ENCODE measurements at places on chromosomes 13 and 19.

- no peak for DNase-seq
These were observed 49.4 kb upstream of the DOCK9 start for GRCh38 chr13:99027260-99027659.

DNA sequence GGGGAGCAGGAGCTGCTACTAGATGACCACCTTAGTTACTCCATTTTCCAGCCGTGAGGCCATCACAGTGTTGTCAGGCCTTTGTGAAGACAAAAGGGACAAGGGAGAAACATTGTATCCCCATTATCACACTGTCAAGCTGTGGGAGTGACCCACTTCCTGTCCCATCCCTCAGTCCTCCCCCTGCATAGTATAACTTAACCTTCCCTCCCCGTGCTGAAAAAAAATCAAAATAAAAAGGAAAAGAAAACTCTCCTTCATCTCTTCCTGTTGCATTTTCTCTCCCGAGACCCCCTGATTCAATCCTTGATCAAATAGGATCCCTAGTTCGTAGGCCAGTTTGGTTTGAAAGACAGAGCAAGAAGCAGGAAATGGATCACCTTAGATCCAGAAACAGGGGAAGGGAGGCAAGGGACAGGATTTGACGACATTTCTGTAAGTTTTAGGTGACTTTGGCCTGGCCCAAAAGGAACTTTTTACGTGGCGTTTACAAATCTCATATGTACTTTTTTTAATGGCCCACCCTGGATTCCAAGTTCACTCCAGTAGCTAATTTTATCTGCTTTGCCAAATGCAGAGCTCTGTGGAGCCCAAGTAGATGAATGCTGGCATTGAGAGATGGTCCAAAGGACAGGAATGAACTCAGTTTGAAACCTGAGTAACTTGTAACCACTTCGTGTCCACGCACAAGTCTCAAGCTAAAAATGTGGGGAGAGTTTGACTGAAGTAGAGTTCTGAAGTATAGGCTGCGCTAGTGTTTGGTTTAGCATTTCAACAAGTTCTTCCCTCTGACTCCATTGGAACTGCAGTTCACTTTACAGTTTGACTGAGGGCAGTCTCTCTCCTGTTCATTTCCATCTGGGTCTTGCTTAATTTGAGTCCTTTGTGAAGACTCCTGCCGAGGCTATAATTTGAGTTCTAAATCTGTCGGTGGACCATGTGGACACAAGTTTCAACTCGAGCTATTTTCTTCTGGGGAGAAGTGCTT is 16.6 kb upstream of the GATAD2A start:
- no peak for DNase-seq

DNA sequence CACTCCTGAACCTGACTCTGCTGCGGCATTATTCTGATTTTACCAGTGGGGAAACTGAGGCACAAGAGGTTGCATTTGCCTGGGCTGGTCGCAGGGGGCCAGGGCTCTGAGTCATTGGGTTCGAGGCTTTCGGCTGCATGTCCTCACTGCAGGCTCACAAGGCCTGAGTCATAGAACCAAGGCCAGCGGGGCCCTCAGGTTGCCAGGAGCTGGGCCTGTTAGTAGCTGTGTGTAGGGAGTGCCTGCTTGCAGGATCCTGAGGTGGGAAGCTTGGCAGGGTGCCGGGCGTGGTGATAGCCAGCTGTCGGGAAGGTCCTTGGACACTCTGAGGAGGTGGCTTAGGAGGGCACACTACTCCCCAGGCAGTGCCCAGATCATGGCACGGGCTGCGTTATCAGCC is 21.6 kb upstream of the F2RL3 start:
- no peak for DNase-seq

DNA sequence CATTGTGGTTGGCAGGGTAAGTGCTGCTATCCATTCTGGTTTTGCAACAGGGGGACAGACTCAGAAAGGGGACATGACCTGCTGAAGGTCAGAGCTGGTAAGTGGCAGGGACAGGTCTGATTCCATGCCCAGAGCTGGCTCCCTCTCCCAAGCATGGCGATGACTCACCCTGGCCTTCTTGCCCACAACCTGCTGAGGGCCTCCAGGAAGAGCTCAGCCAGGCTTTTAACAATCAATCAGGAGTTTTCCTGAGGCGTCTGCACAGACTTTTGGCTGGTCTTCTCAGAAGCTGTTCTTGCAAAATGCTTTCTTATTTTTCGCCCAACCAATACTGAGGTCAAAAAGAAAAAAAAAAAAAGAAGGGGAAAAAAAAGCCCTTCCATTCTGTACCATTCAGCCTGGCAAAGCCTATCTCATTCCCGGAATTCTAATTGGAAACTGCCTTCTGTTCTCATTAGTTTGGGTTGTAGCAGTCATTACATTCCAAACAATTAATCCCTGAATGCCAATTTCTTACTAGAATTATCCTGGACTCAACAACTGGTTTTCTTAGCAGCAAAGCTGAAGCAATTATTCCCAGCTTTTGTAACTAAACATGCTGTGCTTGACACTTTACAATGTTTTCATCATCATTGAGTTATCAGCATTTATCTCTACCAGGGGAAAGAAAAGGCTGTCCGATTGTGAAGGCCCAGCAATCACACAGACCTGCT is 17.7 kb downstream of the SIAH3 start:
- no peak for DNase-seq

DNA sequence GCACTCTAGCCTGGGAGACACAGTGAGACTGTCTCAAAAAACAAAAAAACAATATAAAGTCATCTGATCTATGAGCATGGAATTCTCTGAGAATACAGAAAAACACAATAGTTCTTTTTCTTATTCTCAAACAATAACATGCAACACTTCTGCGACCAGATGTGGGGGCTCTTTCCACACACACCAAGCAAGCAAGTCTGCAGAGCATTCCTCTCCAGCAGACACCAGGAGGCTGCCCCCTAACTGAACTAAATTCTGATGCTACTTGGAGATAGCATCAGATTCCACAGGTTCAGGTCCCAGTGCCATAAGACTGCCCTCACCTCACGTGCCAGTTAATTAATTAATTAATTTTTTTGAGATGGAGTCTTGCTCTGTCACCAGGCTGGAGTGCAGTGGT is 27.7 kb downstream of the ZNF101 start:
- no peak for DNase-seq

DNA sequence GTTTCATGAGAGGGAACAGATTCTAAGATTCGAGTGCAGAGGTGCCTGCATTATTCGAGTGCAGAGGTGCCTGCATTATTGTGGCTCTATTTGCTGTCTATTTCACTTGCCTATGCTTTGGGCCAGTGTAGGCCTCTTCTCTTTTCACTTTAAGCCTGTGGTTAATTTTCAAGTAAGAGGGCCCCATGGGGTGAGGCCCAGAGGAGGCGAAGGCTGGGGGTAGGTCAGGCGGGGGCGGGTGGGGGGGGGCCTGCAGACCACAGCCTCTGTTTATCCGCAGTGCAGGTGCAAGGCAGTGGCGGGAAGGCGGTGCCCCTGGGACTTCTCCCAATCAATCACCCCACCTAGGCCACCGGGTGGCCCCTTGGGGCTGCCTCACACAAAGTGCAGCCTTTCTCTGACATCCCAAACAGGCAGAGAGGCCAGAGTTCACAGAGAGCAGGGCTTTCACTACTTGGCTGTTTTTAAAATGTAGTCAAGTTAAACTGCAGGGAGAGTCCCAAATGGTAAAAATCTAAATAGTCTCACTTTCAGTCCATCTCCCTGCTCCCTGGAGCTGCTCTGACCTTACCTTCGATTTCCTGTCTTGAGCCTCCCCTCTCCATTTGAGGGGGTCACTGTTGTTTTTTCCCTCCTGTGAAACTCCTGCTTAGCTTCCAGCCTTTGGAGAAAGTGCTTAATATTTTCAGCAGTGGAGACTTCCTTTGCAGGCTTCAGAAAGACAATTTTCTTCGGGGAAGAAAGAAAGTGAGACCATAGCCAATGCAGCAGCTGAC is 249.0 kb downstream of the DLEU7 start:
- DNase-seq: peak; percentile 36

- DNase-seq: no peak
These were observed 98.0 kb downstream of the GADD45B start for GRCh38 chr19:2573916-2574315.

- no peak for DNase-seq
These were observed 1120.0 kb upstream of the ATXN8OS start for GRCh38 chr13:68987585-68987984.

GRCh38 chr19:41371541-41371940 is 4.8 kb upstream of the TMEM91 start:
- no peak for DNase-seq

DNA sequence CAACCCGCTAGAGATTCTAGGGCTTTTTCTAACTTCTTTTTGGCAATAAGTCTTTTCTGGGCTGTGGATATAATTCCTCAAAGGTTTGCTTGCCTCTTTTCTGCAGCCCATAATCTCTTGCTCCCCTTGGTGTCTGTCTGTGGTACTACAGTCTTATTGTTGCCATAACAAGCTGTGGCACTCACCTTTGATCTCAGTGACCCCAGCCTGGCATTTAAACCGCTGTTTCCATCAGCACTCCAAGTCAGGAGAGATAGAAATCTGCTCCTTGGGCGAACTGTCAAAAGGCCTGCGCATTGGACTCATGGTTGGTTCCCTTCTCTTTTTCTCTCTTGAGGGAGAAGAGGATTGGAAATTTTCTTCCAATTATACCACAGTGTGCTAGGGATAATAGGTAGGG is 14.5 kb upstream of the MPHOSPH8 start:
- DNase-seq: no peak

- DNase-seq: no peak
These were observed 65.6 kb downstream of the RAB20 start for GRCh38 chr13:110495881-110496280.

GRCh38 chr13:97856304-97856675 is 97.2 kb upstream of the IPO5 start:
- DNase-seq: no peak

DNA sequence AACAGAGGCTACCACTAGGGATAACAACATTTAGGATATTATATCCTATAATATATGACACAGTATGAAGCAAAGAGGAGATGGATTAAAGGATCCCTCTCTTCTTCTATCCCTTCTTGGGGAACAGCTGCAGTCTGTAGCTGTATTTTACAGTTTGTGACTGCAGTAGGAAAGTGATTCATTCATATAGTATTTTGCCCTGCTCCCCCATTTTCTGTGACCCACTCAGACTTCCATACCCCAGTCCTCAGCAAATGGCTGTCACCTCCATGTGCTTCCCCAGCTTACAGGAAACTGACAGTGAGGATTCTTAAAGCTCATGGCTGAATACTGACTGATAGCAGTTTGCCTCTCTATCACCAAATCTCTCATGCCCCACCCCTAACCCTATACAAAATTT is 27.5 kb downstream of the MICU2 start:
- DNase-seq: no peak

DNA sequence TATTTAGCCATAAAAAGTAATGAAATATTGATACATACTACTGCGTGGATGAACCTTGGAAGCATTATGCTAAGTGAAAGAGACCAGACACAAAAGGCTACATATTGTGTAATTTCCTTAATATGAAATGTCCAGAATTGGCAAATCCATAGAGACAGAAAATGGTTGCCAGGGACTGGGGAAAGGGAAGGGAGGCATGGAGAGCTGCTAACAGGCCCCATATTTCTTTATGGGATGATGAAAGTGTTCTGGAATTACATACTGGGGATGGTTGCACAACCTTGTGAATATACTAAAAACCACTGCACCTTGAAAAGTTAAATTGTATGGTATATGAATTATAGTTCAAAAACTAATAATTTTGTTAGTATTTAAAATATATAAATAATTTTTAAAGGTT is 3.6 kb downstream of the IFT88 start:
- DNase-seq: no peak

DNA sequence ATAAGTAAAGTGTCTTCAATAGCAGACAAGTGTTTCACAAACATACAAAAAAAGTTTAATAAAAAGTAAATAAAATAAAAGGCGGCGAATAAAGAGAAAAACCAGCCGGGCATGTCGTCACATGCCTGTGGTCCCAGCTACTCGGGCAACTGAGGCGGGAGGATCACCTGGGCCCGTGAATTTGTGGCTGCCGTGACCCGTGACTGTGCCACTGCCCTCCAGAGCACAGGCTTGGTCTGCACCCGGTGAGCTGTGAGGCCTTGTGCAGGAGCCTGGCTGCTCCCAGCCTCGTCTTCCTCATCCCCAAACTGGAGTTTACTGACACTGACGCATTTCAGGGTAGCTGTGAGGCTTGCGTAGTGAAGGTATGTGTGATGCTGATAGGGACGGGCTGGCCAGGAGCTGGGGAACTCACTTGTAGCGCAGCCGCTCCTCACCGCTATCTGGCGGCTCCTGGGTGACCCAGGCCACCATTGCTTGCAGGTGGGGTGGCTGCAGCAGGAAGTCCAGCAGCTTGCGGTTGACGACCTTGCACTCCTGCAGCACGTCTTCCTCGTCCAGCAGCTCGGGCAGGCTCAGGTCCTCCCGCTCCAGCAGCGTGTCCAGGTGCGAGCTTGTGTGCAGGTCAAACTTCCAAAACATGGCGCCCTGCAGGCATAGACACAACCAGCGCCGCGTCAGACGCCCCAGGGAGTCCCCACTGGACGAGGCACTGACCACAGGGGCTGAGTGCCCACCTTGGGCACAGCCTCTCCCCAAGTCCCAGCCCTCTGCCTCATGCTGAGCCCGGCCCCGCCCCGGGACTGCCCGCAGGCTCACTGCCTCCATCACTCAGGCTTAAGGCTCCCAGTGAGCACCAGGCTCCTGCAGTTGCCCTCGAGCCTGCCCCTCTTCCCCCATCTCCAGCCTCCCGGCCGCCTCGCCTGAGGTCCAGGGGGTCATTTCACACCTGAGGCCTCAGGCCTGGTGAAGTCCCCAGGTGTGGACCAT is 12.1 kb downstream of the PPP6R1 start:
- DNase-seq: no peak

- DNase-seq: no peak
These were observed 421 bp downstream of the TNPO2 start for GRCh38 chr19:12723381-12723640.

DNA sequence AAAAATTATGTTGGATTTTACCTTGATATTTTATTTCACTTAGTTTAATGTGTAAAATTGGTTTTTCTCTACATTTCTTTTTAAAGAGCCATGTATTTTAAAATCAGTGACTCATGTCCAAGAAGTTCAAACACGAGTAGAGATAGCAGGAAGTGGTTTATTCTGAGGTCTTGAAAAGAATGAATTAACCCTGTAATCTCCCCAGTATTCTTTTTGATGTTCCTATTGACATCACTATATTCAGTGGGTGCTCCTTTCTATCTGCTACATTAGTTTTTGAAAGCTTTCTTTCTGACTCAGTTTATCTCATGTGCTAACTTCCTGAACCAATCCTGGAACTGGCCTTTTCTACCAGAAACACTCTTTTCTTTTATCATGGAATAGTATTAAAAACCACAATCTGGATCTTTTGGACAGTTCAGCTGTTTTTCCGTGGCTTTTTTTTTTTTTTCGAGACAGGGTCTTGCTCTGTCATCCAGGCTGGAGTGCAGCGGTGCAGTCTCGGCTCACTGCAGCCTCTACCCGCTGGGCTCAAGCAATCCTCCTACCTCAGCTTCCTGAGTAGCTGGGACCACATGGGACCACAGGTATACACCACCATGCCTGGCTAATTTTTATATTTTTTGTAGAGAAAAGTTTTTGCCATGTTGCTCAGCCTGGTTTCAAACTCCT is 114.9 kb downstream of the PCCA start:
- no peak for DNase-seq
